ENCODE measurements at places on chromosomes 4 and X. TPM values are rescaled to one million over a fixed set of nuclear protein-coding genes. Genes with fewer than 3 reads are reported as not detected.

DNA sequence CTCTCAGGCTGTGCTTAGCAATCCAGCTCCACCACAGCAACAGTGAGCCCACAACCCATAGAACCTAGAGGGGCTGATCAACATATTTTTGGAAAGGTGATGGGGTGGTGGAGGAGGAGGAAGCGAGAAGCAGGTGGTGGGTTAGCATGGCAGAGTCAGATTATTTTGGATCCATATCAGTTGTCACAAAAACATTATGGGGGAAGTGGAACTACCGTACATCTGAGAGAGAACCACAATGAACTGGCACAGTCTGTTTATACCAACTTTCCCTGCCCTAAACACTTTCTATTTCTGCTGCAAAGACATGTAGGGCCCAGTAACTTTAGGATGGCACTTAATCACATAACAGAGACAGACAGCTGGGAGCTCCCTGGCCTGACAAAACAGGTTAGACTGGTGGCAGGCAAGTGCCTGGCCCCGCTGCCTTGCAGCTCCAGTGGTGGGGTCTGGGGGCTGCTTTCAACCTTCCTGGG lies 4.3 kb downstream of the SLC9A7 start:
- peak overlapping the region; percentile 56 for H3K27ac ChIP-seq
- H3K36me3 ChIP-seq, result no peaks in the 10 kb centered on the region
- no peaks in the 10 kb centered on the region for H3K27me3 ChIP-seq
- no peak for DNase-seq

GRCh38 chr4:110475881-110476818 lies at the start of gene ENPEP:
TSS of gene ENPEP (plus strand) at chr4:110476155. CDS start at chr4:110476415, 260 bp downstream.
- H3K27ac ChIP-seq, result no peak within 1 kb of the TSS
- H3K4me1 ChIP-seq, result peaks cover 15% of the 10 kb centered on the region
- no peak for DNase-seq
- peaks cover 1% of the 10 kb centered on the region for H3K36me3 ChIP-seq
- H3K4me3 ChIP-seq, result peak within 1 kb of the TSS; percentile 6
- peaks cover 72% of the 10 kb centered on the region for H3K27me3 ChIP-seq

DNA sequence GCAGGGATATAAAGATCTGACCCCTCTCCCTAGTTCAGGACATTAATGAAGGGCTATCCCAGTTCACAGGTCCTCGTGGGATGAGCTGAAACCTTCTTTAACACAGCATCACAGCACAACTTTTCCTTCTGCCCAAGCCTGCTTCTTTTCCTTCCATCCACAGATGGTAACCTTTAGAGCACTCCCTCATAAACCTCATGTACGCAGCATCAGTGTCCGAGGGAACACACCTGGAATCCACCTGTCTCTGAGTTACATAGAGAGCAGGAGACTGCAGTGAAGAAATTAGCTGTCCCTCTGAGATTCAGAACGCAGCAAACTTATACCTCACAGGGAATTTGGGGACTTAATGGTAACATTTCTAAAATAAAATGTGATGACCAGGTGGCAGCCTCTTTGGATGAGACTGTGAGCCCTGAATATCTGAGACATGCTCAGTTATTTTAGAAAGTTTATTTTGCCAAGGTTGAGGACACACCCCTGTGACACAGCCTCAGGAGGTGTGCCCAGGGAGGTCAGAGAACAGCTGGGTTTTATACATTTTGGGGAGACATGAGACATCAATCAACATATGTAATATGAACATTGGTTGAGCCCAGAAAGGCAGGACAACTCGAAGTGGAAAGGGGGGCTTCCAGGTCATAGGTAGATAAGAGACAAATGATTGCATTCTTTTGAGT lies 73.8 kb upstream of the PACRGL start:
- H3K27me3 ChIP-seq, result no peaks in the 10 kb centered on the region
- DNase-seq, result no peak
- H3K4me1 ChIP-seq, result peaks cover 16% of the 10 kb centered on the region
- no peak overlapping the region for H3K4me3 ChIP-seq
- no peaks in the 10 kb centered on the region for H3K36me3 ChIP-seq
- no peak overlapping the region for H3K27ac ChIP-seq

- no peak overlapping the region for H3K4me3 ChIP-seq
- no peak for DNase-seq
- H3K27ac ChIP-seq, result no peak overlapping the region
- H3K27me3 ChIP-seq, result peaks cover 14% of the 10 kb centered on the region
These were observed 518.3 kb upstream of the ARX start for GRCh38 chrX:25534091-25534490.

The KCNIP4 gene
- total RNA-seq, result 0.43 TPM

DNA sequence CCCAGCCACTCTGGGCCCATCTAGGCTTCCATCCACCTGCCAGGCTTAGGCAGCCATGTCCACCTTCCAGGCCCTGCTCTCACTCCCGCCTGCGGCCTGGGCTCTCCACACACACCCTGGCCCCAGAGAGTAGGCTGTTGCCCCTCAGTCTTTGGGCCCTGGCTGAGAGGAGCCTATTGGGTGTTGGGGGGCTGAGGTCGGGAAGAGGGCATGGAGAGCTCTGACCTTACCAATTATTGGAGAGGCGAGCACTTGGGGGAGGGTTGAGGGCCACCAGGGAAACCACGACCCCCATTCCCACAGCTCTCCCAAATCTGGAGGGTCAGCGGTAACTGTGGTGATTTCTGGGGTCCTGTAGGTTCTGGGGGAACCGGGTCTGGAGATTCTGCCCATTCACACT lies 38.2 kb downstream of the HTRA3 start:
- H3K27me3 ChIP-seq, result peaks cover 6% of the 10 kb centered on the region
- no peaks in the 10 kb centered on the region for H3K4me1 ChIP-seq
- no peaks in the 10 kb centered on the region for H3K36me3 ChIP-seq
- DNase-seq, result no peak

DNA sequence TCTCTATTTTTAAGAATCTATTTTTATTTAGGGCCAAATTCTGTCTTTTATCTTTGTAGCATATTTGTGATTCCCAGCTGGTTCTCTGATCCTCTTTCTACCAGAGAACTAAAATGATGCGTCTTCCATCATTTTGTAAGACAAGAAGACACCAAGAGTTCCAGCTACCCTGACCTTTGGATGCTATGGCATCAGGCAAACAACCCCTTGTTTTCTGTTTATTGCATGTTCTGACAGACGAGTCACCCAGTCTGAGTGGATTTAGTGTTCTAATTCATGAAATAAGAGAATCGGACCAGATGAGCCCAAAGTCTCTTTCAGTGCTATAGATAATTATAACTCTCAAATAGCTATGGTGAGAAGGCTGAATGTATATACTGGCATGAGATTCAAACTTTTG lies 69.7 kb downstream of the ZFYVE28 start:
- H3K4me1 ChIP-seq, result peaks cover 2% of the 10 kb centered on the region
- no peaks in the 10 kb centered on the region for H3K36me3 ChIP-seq
- no peak for DNase-seq
- H3K27ac ChIP-seq, result no peak overlapping the region
- H3K4me3 ChIP-seq, result no peak overlapping the region

GRCh38 chr4:83569987-83570386 lies 34.1 kb downstream of the GPAT3 start:
- H3K36me3 ChIP-seq, result no peaks in the 10 kb centered on the region
- no peaks in the 10 kb centered on the region for H3K4me1 ChIP-seq
- no peak overlapping the region for H3K4me3 ChIP-seq
- no peak for DNase-seq
- no peaks in the 10 kb centered on the region for H3K27me3 ChIP-seq

The VCX gene
- total RNA-seq, result not detected

The ETDA gene
- not detected for total RNA-seq

Data from progenitor cell of endocrine pancreas (in vitro differentiated cells).